Neural crest cell (in vitro differentiated cells): ENCODE measurements at places on chromosomes 16 and 17. TPM values are rescaled to one million over a fixed set of nuclear protein-coding genes. Genes with fewer than 3 reads are reported as not detected.

The NHERF2 gene
- total RNA-seq, result 7.6 and 8.1 TPM in 2 replicates

The ZNF624 gene
- 12.1 and 12.6 TPM in 2 replicates for total RNA-seq

The TBC1D28 gene
- 0.26 TPM in 1 of 2 replicates, not detected in the other for total RNA-seq

The TAOK2 gene
- 67.7 and 73.2 TPM in 2 replicates for total RNA-seq

The CCL8 gene
- total RNA-seq, result not detected in 2 replicates

The ATP2A3 gene
- total RNA-seq, result 1.1 and 1.6 TPM in 2 replicates

The KRT12 gene
- not detected in 2 replicates for total RNA-seq
